ENCODE measurements at places on chromosomes 1 and 21.

DNA sequence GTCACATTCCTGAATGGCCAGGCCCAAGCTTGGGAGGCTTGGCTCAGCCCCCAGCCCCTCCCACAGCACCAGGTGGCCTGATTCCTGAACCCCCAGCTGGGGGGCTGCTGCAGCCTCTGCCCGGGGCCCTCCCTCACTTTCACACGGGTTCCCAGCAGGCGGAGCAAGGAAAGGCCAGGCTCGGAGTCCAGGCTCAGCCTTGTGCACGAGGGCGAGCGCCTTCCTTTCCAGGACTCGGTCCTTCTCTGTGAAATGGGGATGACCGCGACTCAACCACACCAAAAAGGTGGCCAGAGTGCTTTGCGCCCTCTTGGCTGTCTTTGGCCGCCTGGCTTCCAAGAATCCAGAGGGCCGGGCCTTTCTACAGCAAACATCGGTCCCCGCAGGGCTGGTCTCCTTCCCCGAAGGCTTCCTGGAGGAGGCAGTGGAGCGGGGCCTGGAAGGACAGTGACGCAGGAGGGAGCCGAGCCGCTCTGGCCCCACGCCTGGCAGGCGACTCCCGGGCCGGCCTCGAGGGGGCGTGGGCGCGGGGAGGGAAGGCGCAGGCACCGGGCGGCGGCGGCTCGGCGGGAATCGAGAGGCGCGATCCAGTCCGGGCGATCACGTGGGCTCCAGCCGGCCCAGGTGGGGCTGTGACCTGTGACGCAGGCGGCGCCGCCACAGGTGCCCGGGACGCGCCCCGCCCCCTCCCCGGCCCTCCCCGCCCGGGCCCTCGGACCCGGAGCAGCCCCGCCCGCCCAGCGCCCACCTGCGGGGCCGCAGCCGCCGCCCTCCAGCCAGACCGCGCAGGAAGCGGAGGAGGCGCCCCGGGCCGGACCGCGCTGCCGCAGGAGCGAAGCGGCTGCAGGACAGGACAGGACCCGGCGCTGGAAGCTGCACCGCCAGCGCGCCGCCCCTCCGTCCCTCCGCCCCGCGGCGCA lies at the start of gene ARHGEF16:
Gene ARHGEF16 (plus strand): TSS at position 775 of the 920 bp plus-strand sequence. CDS start 8,420 bp downstream, outside the sequence.
- DNase-seq = peak; percentile 54

- no peak for DNase-seq
Measured at GRCh38 chr1:81650776-81651175, 150.0 kb upstream of the ADGRL2 start.

DNA sequence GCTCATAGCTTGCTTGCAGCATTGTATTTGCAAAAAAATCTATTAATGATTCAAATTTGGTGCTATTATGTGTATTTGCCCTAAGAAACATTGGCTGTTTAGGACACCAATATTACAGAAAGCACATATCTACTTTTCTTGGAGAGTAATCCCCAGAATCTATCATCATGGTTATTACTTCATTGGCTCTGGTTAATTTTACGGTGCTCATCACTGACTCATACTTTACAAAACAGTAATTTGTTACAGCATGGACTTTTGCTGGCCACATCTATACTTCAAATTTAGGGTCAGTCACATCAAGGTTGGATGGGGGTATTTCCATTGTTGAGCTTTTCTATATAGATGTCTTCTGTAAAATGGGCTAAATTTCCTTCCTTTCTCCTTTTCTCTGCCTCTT lies 45.7 kb downstream of the SH3GLB1 start:
- no peak for DNase-seq

- DNase-seq = no peak
Measured at GRCh38 chr21:41597227-41597626, 89.3 kb upstream of the TMPRSS2 start.

DNA sequence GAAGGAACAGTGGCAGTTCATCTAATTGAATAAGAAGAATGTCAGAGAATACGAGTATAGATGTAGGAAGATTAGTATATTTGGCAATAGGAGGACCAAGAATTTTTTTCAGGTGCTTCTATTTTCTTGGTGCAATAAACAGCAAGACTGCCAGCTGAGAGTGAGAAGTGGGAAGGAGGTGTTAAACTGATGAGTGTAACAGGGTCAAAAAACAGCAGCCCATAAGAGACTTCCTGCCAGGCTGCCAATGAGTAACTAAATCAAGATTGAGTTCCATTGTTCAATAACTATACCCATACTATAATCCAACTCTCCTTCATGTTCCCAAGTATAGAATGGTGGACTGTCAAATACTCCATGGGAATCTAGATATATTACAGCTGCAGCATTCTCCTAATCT lies 28.7 kb downstream of the LYST start:
- no peak for DNase-seq

DNA sequence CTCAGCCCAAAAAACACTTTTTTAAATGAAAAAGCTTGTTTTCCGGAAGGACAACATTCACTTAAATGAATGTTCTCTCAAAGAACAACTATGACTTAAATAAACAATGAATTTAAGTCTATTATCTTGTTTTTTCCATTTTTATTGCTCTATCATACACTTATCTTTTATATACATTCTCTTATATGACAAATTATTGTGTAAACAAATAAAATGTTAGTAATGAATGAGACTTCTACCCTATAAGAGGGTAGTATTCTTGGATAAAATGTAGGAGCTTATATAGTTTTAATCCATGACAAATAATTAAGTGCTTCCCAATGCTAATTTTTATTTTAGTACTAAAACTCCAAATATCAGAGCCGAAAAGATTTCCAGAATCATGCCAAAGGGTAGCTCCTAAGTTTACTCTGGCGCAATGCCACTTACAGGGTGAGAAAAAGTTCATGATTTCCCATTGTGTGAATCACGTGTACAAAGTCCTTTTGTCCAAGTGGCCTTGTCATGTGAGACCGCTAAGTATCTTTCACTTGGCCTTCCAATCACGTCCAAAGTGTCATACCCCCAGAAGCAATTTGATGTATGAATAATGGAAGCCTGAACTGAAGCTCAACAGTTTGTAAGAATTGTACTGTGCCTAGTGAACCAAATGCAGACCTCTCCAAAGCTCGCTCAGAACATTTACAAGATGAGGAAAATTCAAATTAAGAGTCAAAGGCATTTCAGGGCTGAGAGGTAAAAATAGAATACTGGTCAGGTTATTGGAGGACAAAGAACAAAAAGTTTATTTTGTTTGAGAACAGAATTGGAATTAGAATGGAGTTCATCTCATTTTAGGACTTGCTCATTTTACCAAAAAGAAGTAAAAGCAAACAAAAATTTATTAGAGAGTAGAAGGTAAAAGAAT lies 56.6 kb upstream of the C1orf21 start:
- DNase-seq = no peak

- no peak for DNase-seq
Measured at GRCh38 chr1:192133350-192133926, 24.8 kb upstream of the RGS18 start.

- peak; percentile 37 for DNase-seq
Measured at GRCh38 chr1:55353707-55354620, 138.8 kb upstream of the USP24 start.

DNA sequence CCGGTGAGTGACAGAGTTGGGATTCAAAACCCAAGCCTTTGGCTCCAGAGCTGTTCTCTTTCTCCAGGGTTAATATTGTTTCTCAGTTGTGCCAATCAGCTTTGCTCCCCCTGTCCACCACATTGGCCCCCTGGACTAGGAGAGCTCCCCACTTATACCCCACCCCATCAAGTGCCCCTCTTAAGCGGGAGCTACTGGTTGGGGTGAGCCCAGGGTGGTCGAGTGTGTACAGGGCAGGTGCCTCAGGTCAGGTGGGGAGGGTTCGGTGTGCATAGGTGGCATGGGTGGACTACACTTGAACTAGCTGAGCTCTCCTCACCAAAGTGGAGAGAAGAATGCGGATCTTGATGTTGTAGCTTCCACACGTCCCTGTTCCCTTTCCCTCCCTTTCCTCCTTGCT lies 14.2 kb downstream of the KCNA2 start:
- DNase-seq = no peak

DNA sequence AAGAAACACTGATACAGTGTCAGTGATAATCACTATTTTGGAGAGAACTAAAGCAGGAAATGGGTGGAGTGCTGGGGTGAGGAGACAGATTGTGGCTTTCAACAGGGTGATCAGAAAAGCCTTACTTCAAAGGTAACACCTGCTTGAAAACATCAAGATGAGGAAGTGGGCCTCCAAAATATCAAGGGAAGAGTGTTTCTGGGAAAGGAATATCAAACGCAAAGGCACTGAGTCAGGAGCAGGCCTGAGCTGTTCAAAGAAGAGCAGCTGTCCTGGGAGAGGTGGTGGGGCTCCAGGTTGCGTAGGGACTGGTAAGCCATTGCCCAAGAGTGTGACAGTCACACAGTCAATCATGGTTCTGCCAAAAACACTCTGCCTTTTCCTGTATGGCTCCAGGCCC lies 47.1 kb upstream of the ATP1A1 start:
- no peak for DNase-seq

DNA sequence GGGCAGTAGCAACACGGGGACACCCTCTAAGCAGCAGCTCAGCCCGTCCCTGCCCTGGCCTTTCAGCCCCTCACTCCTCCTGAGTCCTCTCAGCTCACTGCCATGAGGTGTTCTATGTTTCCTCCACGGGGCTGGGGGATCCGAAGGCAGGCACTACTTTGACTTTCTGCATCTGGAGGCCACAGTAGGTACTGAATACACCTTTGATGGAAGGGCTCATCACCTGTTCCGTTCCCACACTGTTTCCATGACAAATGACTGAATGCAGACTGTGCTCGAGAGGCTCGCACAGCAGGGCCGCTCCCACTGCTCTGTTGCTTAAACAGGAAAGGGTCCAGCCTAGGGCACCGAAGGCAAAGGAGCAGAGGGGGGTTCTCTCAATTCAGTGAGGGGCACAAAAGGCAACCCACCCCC lies 77.6 kb upstream of the DNAH14 start:
- no peak for DNase-seq

DNA sequence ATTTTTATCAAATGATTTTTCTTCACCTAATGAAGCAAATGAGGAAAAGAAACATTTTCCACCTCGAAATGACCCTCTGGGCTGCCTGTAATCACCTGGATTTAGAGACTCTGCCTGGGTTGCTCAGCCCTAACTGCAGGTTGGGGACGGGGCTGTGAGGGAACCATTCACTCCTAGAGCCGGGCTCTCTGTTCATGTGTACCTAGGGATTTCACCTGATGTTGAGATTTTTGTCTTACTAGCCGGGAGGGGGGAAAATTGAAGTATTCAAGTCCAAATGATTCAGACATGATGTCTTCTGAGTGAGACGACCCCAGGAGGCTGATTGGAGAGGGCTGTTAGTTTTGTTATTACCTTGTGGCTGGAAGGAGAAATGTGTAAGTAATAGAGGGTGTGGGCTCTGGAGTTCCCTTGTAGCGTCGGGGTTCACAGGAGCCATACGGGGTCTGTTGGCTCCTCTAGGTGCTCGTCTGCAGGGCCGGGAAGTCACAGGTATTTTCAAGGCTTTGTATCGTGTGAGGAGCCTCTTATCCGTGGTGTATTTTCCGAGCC lies 42.3 kb upstream of the PWP2 start:
- no peak for DNase-seq
